NCI-H1417 treated with DMSO at 0.1 percent for 48 hours (cell line): ENCODE measurements at places on chromosomes 6 and 20.

DNA sequence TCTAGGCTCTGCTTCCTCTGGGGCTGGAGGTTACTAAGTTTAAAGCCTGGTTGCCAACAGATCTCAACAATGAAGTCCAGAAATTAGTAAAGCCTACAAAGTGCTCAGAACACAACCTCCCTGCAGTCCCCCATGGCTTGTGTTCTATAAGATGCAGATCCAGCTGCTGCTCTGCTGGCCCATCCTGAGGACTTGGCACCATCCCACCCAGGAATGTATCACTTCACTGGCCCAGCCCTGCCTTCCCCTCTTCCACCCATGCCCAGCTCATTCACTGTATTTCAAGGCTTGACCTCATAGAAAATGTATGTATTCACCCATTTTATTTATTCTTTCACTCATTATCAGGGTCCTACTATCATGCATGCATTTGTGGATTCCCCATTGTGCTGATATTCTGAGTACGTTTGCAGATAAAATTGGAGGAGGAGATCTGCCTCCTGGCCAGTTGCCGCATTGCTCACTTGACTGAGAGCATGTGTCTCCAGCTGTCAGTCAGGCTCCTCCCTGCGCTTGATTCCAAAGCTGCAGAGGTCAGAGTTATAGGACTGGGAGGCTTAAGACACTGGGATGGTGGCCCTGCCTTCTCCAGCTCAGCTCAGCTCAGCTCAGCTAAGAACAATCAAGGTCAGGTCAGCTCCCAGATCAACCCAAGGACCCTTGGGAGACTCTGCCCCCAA lies 104.8 kb downstream of the MAFB start:
- DNase-seq = no peak

GRCh38 chr6:52640916-52641315 lies 30.0 kb upstream of the TMEM14A start:
- DNase-seq = no peak

GRCh38 chr20:51959066-51959542 lies 156.8 kb upstream of the SALL4 start:
- DNase-seq = no peak

DNA sequence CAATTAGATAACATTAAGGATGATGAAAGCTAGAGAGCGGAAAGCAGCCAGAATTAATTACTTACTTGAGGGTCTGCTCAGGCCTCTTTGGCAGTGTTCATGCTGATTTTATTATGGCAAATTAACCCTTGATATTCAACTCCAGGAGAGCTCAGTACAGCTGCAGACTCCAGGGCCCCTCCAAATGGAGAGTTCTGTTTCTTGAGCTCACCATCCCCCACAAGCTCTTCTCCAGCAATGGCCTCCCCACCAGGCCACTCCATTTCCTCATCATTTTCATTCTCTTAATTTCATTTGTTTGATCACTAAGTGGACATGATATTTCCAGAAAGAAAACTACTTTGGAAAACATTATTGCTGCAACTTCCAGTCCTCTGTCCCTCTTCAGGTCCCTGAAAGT lies 513.3 kb upstream of the NOX3 start:
- DNase-seq = no peak

- DNase-seq = no peak
Observed at GRCh38 chr6:36533321-36533720, 14.0 kb downstream of the STK38 start.

GRCh38 chr6:162852840-162853577 lies 125.2 kb downstream of the PACRG start:
- no peak for DNase-seq

GRCh38 chr6:53439556-53439955 lies 90.8 kb upstream of the ELOVL5 start:
- DNase-seq = no peak

GRCh38 chr20:63288581-63289251 lies 4.3 kb upstream of the COL20A1 start:
- DNase-seq = no peak

DNA sequence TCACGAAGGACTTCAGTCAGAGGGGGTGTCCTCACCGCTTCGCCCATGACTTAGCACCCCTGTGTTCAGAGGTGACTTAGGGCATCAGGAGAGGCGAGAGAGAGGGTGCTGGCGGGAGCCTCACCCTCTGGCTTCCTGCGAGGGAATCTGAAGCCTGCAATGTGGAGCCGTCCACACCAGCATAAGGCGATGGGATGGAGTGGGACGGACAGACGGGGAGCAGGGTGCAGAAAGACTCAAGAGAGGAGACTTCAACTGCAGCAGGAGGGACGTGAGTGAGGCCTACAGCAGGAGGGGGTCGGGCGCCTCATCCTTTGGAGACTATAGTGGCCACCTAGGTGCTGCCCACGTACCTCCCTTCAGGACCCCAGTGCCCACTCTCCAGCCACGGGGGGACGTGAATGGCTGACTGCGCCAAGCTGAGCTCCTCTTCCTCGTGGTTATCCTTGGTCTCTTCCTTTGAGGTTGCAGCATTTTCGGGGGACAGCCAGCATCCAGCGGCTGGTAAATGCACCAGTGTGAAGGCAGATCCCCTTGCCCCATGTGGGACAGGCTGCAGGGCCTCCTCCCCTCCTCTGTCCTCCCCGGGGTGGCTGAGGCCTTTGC lies 26.9 kb upstream of the MLN start:
- DNase-seq = no peak

DNA sequence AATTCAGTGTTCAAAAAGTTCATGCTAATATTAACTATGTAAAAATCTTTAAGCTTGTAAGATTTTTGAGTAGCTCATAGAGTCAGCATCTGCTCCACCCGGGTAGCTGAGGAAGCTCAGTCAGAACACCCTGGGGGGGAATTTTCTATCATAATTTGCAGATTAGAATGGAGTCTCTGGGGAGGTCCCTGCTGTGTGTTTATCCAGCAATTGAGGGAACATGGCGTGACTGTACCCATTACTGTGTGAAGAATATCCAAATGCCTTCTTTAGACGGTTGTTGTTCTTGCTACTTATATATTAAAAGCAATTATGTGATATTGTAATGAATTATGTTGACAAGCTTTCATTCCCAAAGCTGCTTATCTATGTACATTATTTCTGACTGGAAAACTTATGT lies 64.8 kb downstream of the AIG1 start:
- peak; percentile 46 for DNase-seq

DNA sequence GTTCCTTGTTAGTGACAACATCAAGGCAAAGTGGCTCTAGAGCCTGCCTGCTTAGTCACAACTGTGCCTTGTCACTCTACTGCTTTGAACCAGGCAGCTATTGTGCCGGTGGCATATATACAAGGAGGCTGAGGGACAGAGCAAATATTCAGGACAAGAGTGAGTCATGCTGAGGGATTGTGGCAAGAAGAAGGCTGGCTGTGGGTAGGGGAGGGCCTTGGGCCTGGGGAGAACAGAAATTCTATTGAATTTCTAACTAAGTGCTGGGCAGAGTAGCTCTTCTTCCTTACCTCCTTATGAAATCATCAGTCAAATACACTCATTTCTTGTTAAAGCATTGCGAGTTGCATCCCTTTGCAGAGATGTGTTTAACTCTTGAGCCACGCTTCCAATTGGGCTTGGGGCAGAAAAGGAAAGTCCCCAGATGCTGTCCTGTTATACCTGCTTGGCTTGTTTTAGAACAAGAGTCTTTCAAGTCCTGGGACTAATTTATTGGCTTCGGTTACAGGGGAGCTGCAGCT lies 59.7 kb downstream of the PFDN4 start:
- DNase-seq = no peak

DNA sequence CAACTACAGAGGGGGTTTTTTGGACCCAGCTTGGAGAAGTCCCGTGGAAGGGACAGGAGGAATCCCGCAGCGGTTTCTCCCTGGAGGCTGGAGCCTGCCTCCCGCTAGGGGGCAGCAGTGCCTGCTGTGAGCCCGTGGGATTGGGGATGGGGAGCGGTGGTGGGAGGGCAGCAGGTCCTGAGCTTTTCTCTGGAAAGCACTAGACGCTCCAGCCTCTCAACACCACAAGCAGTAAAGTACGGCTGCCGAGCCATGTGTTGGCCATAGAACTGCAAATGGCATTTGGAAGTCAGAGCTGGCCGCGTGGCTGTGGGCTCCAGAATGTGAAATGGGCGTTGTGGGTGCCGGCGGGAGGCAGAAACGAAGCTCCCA lies 47.8 kb downstream of the GMPR start:
- no peak for DNase-seq

DNA sequence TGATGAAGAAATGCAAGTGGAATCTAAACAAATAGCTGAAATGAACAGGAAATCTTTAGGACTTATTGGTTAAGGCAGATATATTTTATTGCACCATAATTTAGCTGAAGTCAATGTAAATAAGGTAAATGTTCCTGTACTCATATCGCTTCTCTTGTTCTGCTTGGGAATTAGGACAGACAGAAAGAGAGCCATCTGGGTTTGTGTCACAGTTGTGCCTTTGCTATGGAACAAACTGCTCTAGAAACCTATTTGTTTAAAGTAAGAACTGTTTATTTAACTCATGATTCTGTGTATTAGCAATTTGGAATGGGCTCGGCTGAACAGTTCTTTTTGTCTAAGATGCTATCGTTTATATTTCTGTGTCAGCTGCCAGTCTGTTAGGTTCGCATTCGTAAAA lies 143.8 kb upstream of the KHDRBS2 start:
- DNase-seq = no peak

- no peak for DNase-seq
Observed at GRCh38 chr6:20900389-20901160, 366.3 kb downstream of the CDKAL1 start.

DNA sequence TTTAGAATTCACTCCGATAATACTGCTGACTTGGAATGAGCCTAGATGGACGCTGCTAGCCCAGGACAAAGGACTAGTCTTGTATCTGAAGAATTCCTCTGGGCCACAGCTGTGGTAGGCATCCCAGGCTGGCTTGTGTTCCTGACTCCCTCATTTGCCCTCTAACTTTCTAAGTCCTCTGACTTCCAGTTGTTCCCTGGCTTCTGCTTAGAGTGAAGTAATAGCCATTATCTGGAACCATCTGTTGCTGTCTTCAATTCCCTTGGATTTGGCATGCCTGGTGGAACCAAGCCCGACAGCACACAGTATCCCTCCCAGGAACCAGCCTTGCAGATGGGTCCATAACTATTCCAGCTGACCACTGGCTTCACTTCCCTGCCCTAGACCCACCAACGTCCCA lies 376.0 kb downstream of the SYNE1 start:
- no peak for DNase-seq

DNA sequence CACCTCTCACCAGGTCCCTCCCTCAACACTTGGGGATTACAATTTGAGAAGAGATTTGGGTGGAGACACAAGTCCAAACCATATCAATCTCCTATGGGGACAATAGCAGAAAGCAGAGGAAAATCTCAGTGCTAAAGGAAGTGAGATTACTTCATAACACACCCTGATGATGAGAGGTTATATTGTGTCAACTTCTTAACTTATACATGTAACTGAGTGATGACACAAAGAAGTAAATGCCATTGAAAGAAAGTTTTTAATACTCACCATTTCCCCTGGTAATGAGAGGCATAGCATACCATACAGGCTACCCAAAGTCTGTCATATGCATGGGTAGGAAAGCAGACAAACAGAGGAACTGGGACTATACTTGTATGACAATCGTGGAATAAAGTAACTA lies 137.2 kb downstream of the MMUT start:
- DNase-seq = no peak

- no peak for DNase-seq
Observed at GRCh38 chr20:997486-997885, 4.6 kb downstream of the RSPO4 start.

DNA sequence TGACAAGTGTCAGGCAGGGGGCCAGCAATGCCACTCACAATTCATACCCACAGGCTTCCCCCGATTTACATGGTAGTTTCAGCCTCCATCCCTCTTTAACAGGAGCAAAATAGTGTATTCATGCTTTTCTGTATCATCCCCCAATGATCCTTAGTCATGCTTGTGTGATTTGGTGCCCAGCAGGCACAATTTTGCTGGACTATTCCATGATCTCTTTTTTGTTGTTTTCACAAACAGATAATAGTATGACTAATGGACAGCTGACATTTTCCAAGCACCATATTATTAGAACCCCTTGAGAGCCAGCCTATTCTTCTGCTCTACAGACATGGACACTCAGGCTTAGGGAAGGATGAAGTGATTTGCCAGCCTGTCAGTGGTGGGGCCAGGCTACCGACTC lies 128.2 kb upstream of the RIPOR2 start:
- DNase-seq = no peak

- no peak for DNase-seq
Observed at GRCh38 chr6:41280381-41281057, 6.0 kb downstream of the TREM1 start.

DNA sequence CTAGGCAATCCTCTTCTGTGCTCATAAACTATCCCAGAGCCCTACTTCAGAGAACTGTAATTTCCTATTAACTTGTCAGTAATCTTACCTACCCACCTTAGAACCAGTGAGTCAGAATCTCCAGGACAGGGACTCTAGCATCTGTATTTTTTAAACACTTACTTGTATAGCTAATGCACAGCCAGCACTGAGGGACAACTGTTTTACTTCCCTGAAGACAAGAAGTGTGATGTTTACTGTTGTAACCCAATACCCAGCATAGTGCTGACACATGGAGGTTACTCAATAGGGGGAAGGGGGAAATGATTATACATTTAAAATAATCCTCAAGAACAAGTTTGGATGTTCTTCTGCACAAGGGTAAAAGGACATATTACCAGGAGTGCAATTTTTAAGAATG lies 130.8 kb downstream of the BTBD9 start:
- DNase-seq = no peak

DNA sequence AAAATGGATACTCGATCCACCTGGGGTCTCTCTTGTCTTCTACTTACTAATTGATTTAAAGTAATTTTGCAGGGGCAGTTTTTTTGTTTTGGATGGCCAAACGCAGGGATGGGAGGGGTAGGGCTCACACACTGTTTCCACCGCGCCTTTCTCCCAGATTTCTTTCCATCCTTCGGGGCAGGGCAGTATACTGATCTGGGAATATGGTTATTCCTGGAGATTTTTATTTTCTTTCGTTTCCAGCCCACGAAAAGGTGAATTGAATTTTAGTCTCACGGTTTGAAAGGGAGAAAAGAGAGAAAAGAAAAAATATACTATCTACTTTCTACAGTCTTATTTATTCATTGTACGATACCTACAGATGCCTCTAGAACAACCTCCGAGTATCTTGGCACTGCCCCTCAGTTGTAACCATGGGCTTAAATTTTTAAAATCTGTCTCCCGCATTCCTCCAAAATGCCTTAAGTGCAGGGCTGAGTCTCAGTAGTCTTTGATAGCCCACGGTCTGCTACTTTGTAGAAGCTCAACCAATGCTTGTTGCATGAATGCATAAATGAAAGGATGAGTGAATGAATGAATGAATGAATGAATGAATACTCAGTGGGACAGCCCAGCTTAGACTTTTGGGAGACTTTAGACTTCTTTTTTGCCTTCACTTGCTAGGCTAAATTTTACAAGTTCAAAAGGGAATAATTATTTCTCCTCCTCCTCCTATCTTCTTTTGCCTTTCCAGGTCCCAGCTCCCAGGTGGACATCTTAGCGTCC lies 18.1 kb upstream of the TRIM27 start:
- DNase-seq = no peak

DNA sequence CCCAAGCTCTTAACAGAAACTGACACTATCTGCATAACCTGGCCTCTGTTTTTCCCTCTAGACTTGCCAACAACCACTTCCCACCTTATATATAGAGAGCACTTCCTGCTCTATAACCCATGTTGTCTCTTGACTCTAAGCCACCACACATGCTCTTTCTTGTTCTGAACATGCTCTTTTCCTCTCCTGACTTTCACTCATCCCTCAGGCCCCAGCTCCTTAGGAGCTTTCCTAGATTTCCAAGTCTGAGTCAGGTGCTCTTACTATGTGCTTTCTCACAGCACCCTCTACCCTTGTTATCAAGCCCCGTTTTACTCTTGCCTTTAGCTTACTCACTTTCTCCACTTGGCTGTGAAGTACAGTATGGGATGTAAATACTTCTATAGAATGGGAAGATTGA lies 143.9 kb upstream of the EYA4 start:
- DNase-seq = no peak
